T follicular helper cell (primary cell): ENCODE measurements at places on chromosomes 1 and 21.

DNA sequence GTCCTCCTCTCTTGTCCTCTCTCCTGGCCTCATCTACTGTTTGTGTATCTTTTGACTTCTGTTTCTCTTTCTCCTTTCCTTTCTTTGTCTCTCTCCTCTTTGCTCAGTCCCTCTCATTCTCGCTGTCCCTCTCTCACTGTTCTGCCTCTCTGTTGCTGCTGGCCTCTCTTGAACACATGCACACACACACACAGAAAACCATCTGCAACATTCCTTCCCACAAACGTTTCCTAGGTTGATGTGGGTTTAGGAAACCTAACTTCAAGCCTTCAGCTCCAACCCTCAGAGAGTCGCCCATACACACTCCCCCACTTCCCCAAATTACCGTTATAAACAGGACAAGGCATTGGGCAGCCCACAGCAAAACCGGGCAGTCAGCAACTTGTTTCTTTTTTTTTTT lies 10.9 kb upstream of the SSBP3 start:
- DNase-seq = no peak

- no peak for DNase-seq
Measured at GRCh38 chr1:146032631-146033219, 11.2 kb upstream of the HJV start.

DNA sequence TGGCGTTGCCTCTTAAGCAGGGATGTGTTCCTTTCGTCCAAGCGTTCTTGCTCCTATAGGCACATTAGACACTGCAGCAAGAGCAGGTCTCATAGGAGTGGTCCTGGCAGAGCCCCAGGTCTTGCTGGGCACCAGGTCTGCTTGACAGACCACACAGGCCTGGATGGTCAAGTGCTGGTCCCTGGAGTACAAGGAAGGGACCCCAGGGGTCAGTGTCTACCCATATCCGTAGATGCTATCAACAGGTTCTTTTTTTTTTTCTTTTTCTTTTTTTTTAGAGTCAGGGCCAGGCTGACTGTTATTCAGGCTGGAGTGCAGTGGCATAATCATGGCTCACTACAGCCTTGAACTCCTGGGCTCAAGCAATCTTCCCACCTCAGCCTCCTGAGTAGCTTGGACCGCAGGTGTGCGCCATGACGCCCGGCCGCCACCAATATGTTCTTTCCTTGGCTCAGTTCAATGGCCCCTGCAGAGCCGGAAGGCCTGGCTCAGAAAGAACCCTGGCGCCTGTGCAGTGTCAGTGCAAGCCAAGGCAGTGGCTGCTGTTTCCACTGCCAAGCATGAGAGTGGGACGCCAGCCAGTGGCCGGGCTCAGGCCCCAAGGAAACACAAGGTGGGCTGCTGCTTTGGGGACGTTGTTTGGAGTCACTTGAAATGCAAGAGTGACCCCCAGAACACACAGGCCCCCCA lies 10.0 kb upstream of the TNFRSF8 start:
- DNase-seq = no peak

DNA sequence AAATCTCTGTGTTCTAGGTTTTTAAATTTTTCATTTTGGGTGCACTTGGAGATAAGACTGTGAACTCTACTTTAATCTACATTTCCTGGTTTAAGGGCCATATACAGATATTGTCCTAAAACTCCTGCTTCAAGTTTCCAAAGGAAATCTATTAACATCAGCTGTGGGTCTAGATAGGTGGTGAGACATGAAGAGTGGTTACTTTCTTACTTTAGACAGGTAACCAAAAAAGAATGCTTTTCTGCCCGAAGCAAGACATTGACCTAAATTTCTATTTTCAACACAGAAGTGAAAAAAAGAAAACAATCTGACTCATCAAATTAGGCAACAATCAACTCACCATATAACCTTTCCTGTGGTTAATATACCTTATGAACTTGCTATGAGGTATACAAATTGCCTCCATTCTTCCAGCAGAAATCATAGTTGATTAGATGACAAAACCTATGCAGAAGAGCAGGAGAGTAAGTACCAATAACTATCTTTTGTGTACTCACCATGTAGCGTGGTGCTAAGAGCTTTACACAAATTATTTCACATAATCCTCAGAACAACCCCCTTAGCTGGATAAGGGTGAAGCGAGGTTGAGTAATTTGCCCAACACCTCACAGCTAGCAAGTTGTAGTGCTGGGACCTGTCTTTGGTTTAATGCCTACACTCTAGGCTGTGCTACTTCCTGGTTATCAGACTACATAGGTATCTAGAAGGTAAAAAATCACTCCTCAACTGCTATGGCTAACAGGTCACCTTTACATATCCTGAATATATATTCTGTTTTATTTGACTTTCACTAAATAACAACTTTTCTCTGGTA lies 23.4 kb upstream of the PTPN14 start:
- no peak for DNase-seq

DNA sequence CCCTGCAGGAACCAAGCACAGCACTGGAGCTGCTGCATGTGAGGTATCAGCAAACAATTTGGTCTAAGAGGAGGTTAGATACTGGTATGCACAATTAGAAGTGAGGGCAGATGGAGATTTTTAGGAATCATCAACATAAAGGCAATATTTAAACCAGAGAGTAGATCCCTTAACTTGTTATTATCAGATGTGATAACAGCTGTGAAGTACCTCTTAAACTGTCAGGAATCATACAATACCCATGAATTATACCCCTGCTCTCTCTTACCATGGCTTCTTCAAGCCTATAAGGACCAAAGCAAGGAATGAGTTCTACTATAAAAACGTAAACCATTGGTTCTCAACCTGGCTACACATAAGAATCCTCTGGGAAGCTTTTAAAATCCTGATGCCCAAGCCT lies 3.9 kb downstream of the BCAR3 start:
- DNase-seq = no peak

GRCh38 chr1:210866532-210866931 lies 267.4 kb downstream of the KCNH1 start:
- no peak for DNase-seq

DNA sequence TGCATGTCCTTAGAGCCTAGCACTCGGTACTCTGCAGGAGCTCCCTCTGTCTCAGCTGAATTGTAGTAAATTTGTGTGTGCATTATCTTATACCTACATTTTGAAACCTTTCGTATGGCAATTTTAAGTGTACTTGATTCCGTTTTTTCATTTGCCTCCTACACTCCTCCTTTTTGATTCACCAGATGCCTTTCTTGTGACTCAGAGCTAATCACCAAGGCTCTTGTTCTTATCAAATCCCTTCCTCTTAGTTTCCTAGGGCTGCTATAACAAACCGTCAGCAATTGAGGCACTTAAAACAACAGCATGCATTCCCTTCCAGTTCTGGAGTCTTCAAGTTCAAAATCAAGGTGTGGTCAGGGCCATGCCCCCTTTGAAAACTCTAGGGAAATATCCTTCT lies 261.0 kb downstream of the ASTN1 start:
- no peak for DNase-seq

- no peak for DNase-seq
Measured at GRCh38 chr1:100708476-100709062, 11.0 kb upstream of the VCAM1 start.

GRCh38 chr1:9823693-9823942 lies 147 bp downstream of the CLSTN1 start:
- DNase-seq = no peak

DNA sequence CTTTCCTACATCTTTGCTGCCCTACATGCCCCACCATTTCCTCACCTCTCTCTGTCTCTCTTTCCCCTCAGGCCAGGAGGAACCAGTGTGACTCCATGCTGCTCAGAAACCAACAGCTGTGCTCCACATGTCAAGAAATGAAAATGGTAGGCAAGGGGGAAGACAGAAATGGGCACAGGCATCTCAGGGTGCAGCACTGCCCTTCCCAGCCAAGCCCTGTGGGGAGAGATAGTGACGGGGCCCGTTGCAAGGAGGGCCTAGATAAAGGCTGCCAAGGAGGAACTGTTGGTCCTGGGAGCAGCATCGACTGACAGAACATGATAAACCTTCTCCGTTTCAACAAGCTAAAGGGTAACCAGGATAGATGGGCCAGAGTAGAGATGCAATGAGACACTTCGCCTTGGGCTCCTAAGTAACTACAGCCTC lies 12.5 kb upstream of the PIGC start:
- no peak for DNase-seq

DNA sequence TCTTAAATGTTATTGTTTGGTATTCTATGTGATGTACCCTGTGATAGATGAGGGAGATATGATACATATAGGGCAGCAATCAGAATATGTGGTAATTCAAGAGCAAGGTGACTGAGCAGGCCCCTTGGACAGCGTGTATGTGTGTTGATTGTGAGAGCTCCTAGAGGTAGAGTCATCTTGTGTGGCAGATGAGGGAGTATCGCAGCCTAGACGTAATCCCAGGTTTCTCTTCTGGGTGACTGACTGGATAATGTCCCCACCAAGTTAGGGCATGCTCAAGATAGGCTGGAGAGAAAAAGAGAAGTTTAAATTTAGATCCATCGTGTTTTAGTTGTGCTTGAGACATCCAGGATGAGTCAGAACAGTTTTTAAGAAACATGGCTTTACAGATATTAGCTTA lies 185.3 kb downstream of the ZP4 start:
- DNase-seq = no peak

GRCh38 chr1:178651742-178652141 lies 73.3 kb upstream of the RALGPS2 start:
- DNase-seq = no peak

- no peak for DNase-seq
Measured at GRCh38 chr1:116460261-116460660, 87.2 kb downstream of the ATP1A1 start.

DNA sequence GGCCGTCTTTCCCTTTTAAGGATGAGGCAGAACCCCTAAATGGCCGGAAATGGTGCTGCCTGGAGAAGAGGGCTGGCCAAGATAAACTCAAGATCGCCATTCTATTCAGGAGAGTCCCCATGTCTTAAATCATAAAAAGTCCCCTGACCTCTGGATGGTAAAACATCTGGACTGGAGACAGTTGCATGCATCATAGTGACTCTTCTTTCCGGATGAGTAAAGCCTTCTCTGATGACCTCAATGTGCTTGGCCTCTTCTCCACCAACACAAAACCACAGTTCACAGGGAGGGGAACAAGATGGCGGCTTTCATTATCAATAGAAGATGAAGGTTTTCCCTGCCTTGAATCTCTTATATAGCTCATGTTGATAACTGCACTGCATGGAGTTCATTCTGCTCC lies 27.5 kb upstream of the H6PD start:
- no peak for DNase-seq

- no peak for DNase-seq
Measured at GRCh38 chr1:206521694-206522402, 14.5 kb downstream of the RASSF5 start.

DNA sequence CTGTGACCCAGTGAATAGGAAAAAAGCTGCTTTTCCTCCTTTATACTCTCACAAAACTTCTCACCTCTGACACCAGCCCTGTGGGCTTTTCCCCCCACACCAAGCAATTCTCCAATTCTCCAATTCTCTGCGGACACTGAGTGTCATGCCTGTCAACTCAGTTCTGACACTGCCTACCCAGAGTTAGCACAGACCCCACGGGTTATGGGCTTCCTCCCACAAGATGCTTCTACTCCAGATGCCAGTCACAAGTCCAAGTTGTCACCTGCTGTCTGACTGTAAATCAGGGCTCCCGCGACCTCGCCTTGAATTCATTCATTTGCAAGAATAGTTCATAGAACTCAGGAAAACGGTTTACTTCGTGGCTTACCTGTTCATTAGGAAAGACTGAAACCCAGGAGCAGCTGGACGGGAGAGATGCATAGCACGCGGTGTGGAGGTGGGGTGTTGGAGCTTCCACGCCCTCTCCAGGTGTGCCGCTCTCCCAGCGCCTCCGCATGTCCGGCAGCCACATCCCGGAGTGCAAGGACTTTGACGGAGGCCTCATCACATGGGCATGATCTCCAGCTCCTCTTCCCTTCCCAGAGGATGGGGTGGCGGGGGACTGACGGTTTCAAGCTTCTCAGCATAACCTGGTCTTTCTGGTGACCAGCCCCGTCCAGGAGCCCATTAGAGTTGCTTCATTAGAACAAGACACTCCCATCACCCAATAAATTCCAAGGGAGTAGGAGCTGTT lies 154.7 kb downstream of the PGBD5 start:
- no peak for DNase-seq

GRCh38 chr1:206120406-206120805 lies 3.2 kb upstream of the AVPR1B start:
- no peak for DNase-seq

DNA sequence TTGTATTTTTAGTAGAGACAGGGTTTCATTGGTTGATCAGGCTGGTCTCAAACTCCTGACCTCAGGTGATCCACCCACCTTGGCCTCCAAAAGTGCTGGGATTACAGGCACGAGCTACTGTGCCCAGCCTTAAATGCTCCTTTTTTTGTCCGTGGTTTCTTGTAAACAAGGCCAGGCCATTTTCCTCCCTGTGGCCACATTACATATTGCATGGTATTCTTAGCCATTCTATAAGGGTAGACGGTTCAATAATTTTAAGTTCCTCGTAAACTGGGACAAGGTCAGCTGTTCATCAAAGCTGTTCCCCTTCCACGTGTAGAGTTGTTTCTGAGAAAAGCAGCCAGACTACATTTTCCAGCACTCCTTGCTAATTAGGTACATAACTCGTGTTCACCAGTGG lies 10.3 kb upstream of the LUZP1 start:
- DNase-seq = no peak

DNA sequence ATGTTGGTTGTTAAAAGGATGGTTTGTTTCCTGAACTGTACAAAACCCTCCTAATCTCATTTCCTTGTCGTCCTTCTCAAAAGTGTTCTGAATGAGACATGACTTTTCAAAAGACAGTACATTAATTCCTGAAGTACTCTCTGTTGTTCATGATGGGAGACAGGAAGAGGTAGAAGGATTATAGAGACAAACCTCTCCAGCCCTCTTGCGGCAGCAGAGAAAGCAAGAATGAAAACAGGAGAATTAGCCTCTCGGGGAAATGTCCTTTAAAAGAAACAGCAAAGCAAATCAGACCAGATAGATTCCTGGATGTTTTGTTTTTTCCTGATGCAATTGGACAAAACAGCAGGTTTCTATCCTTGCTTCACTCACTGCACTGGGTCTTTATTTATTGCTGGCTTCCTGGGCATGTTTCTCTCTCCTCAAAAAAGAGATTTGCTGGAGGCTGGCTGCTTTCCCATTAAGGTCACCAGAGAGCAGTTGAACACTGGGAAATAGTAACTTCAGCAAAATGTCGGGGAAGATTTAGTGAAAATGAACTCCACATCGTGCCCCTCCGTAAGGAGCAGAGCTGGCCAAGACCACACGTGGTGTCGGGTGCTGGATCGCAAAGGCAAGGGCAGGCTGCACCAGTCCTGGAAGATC lies 145.8 kb upstream of the SYT6 start:
- DNase-seq = no peak

- no peak for DNase-seq
Measured at GRCh38 chr1:1118011-1118875, 2.4 kb upstream of the C1orf159 start.
